ENCODE measurements at places on chromosomes 2 and 18.
A peak's percentile ranks its signal among the peaks of the same experiment; 100 is the strongest.

DNA sequence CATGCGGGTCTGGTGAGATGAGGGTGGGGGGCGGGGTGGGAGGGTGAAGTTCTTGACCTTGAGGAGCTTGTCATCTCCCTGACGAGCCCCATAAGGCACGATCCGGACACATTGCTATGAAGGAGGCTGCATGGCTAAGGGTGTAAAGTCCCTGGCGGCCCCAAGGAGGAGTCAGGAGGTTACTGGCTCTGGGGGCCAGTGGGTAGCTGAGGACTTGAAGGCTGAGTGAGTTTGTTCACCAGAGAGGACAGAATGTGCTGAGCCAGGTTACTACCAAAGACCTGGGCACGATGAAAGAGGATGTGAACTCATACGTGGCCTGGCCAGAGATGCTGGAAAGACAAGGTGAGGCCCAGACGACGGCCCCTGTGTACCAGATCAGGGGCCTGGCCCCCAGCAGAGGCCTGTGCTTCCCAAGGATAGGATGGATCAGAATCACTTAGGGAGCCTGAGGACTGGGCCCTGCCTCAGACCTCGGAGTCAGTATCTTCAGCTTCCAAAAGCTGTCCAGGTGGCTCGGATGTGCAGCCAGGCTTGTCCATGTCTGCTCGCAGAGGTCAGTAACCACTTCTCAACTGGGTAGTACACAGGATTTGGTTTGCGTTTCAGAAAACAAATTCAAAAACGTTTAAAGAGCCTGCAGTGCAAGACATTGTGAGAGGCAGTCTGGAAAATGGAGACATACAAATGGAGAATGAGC is 110.9 kb downstream of the RNF144A start:
- no peak for DNase-seq

GRCh38 chr2:176710657-176711186 is 441.5 kb downstream of the MTX2 start:
- DNase-seq: no peak

- no peak for DNase-seq
Measured at GRCh38 chr2:154198866-154199265, 327.1 kb downstream of the GALNT13 start.

- no peak for DNase-seq
Measured at GRCh38 chr2:24820175-24820513, 26.9 kb downstream of the CENPO start.

- no peak for DNase-seq
Measured at GRCh38 chr2:45905632-45905958, 254.1 kb downstream of the PRKCE start.

- DNase-seq: no peak
Measured at GRCh38 chr18:43964666-43965065, 687.4 kb upstream of the SYT4 start.

DNA sequence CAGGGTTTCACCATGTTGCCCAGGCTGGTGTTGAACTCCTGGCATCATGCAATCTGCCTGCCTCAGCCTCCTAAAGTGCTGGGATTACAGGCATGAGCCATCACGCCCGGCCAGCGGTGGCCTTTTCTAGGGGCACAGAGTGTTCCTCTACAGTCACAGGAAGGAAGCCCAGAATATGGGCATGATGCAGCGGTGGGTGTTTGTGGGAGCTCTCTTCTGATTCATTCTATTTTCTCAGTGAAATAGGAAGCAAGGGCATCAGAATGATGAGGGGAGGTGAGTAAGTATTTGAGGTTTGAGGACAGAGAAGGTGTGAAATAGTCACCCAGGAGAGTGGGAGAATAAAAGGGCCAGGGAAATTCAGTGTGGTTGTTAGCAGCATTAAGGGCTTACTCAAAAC is 70.3 kb upstream of the PSME4 start:
- DNase-seq: no peak

GRCh38 chr2:85886590-85886989 is 2.2 kb downstream of the ST3GAL5 start:
- peak; percentile 34 for DNase-seq

- DNase-seq: no peak
Measured at GRCh38 chr18:32389858-32390257, 80.8 kb downstream of the GAREM1 start.

DNA sequence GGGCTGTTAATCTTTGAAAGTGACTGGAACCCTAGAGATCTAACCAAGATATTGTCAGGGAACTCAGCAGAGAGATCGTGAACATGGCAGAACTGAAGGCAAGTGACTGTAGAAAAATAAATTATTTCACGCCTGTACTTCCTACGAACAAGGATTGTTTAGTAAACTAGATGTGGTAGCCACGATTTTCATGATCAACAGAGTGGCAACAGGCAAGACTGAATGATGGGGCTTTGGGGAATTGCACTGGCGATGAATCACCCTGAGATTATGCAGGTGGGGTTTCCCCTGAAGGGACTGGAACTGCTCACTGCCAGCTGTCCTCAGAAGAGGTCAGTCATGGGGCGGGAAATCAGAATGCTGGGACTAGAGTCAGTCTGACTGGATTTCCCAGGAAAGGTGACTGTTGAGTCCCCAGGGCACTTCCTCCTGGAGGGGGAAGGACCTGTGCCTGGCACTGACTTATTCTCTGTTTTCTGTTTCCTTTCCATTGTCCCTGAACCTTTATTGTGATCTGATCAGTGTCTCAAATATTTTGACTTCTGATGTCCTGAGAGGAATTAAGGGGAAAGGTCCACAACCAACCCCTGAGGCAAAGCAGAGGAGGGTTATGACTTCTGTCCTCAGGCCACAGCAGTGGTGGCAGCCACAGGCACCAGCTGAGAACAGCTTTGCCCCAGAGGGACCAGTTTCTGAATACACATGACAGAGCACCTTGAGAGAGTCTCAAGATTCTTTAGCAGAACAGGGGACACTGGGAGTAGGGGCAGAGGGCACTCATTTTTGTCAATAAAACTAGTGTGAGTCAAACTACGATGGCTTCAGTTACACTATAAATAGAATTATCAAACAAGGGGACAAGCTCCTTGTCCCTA is 70.0 kb downstream of the NAB1 start:
- no peak for DNase-seq

DNA sequence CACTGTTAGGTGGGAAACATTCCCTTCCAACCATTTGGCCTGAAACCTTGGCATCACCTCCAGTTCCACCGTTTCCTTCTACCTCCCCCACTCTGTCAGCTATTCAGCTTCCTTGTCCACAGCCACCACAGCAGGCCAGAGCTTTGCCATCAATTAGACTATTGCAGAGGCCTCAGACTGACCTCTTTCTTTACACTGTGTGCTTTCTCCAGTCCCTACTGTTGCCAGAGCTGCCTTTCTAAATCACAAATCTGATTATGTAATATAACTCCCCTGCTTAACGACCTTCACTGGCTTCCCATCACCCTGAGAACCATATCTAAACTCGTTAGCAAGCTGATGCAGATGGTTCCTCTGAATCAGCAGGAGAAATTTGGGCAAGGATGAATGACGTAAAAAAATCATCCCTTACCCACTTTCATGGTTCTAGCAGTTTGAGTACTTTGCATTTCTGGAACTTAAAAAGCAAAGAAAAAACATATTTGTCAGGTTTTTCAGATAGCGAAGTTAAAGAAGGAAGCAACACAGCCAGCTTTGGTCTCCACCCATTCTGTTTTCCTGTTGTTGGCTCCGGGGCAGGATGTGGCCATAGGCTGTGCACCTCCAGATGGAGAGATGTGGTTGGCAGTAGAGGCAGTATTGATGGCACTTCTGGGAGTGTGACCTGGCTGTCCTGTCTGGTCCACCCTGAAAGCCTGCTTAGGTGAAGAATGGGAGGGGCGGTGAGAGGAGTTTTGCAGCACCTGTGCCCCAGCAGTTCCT is 422.1 kb downstream of the PARD3B start:
- DNase-seq: peak; percentile 49

GRCh38 chr2:47617523-47618271 is 165.2 kb upstream of the MSH6 start:
- DNase-seq: no peak

GRCh38 chr18:23703057-23703986 is 14.1 kb downstream of the LAMA3 start:
- DNase-seq: no peak

- DNase-seq: no peak
Measured at GRCh38 chr2:179250095-179250494, 14.5 kb downstream of the SESTD1 start.

DNA sequence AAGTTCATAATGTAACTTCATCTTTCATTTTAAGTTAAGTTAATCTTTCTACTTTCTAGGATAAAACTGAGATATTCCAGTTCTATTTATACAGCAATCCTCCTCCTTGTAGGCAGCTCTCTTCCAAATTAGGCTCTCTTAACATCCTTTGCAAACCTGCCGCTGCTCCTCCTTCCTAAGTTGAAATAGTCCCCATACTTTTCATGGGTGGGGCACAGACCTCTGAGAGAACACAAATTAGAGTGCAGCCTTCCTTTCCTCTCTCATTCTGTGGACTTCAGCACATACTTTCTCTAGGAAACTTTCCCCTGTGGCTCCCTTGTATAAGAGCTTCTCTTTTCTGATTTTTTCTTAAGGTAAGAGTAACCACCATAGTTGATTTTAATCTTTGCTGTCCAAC is 28.3 kb downstream of the TWSG1 start:
- DNase-seq: no peak

GRCh38 chr2:12861344-12861930 is 144.7 kb downstream of the TRIB2 start:
- no peak for DNase-seq

- DNase-seq: no peak
Measured at GRCh38 chr18:57088883-57089282, 58.0 kb upstream of the BOD1L2 start.

All from activated T-helper 1 cell treated with anti-CD3 and anti-CD28 coated beads, Interleukin-2, amount 50 U/mL, for 16 hours (primary cell).